ENCODE measurements at places on chromosomes 7 and 10.

DNA sequence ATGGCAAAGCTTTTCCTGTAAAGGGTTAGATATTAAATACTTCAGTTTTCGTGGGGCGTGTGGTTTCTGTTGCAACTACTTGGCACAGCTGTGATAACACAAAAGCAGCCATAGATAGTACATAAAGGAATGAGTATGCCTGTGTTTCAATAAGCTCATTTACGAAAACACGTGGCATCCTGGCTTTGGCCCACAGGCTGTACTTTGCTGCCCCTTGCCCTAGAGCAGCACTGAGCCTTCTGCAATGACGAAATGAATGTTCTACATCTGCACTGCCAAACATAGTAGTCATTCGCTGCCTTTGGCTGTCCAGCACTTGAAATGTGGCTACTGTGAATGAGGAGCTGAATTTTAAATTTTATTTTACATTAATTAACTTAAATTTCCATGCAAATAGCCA lies 376.2 kb upstream of the TPK1 start:
- DNase-seq: no peak

GRCh38 chr10:90352288-90352687 lies 505.6 kb downstream of the HTR7 start:
- no peak for DNase-seq

- DNase-seq: no peak
These were observed 199.3 kb downstream of the FRMD4A start for GRCh38 chr10:14131261-14131960.

DNA sequence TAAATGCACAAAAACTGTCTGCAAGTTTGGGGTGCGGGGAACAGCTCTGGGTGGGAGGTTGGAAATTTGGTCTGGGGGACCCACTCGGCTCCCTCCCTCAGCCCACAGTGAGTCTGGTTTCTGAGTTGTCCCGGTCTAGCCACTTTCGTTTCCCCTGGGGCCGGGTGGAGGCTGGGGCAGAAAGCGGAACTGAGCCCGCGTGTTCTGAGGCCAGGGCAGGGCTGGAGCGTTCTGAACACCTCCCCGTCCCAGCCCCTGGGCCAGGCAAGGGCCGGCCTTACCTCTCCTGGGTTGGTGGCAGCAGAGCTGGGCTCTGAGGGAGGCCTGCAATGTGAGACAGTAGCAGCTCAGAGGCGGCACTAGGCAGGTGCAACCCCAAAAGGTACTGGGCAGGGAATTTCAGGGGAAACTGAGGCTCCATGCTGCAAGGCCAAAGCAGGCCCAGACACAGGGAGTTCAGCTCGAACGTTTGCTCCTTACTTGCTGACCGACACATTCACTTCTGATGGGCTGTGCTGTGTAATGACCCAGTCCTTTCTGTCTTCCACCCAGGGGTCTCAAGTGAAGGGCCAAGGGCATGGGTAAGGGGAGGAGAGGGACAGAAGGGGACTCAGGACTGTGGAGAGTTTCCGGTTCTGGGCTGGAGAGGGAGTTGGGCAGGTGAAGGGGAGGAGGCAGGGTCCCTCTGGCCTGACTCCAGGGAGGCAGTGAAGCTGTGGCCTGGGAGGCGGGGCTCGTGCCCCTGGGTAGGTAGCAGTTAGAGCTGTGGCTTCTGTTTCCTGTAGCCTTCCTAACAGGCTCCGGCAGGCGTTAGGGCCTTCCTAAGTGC lies 3.0 kb downstream of the IRF5 start:
- DNase-seq: peak; percentile 79

DNA sequence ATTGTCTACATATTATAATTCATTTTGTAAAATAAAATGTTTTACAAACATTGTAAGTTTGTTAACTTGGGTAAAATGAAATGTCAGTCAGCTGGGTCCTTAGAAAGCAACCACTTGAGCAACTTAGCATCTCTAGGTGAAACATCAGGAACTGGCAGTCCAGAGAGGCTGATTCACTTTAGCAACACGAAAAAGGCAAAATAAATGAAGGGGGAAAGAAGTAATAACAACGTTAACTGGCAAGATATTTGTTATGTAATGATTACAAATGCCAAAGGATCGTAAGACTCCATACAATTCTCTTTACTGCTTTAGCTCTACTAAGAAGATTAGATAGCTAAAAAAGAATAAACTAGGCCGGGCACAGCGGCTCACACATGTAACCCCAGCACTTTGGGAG lies 5.0 kb downstream of the PDZD8 start:
- no peak for DNase-seq

DNA sequence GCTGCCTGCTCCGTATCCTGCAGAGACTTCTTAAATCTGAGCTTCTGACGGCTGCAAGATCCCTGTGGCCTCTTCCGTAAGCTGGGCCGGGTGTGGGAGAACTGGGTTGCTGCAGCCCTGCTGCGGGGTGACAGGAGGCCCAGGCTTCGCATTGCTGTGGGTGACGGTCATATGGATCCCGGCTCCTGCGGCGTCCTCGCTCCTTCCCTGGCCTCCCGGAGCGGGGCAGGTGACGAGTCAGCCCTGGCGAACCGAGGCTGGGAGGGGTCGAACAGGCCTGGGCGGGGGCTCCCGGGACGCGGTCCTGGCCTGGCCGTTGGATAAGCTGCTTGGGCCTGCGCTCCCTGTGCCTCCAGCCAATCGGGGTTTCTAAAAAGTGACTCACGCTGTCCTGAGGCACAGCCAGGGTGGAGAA lies 7.8 kb upstream of the UBE2D1 start:
- DNase-seq: no peak

DNA sequence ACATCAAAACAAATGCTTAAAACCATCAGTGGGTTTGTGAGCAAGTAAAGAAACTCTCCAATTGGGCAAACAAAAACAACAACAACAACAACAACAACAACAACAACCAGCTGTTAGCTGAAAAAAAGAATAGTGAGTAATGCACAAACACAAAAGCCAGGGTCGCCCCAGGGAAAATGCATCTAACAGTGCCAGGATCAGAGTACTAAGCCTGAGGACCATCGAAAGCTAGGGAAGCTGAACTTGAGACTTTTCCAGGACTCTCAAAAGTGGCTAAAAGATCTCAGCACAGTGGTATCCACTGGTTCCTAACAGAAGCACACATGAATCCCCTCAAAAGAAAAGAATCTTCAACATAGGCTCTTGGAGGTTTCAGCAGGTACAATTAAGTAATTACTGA lies 83.3 kb downstream of the CPXM2 start:
- DNase-seq: no peak

DNA sequence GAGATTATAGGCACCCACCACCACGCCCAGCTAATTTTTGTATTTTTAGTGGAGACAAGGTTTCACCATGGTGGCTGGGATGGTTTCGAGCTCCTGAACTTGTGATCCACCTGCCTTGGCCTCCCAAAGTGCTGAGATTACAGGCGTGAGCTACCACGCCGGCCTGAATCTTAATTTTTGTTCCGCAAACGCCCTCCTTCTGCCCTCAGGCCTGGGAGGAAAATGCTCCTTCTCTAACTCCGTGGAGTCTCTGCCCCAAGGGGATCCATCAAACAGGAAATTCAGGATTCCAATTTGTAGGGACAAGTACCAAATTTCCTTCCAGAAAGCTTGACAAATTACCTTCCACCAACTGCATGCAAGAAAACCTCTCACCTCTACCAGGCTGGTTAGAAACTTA lies 43.2 kb downstream of the RBAK start:
- DNase-seq: no peak

DNA sequence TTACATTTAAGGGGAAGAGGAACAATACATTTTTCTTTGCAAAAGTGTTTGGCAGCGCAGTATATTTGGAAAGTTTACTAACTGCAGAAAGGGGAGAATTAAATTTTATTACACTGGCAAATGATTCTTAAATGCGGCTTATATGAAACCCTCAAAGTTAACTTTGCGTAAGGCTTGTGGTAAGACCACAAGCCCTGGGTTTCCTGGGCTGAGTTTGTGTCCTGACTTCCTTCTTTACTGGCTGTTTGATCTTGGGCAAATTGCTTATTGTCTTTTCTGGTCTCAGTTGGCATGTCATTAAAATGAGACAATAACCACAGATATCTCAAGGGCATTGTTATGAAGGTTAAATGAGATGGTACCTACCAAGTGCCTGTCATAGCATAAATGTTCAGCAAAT lies 106.8 kb downstream of the GLRX3 start:
- DNase-seq: no peak

DNA sequence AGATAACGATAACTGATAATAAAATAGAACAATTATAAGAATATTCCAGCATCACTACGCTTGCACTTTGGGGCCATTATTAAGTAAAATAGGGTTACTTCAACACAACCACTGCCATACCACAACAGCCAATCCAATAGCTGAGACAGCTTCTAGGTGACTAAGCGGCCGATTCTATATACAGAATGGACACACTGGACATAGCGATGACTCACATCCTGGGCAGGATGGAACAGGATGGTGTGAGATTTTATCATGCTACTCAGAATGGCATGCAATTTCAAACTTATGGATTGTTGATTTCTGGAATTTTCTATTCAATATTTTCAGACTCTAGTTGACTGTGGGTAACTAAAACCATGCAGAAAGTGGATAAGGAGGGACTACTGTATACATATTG lies 920.9 kb downstream of the LRMDA start:
- no peak for DNase-seq

GRCh38 chr10:26436848-26437247 lies 1.3 kb upstream of the APBB1IP start:
- DNase-seq: no peak

GRCh38 chr7:7175075-7175695 lies 7.2 kb upstream of the C1GALT1 start:
- no peak for DNase-seq

GRCh38 chr7:87628780-87629569 lies 777 bp downstream of the RUNDC3B start:
- peak; percentile 4 for DNase-seq

GRCh38 chr7:73645643-73646174 lies 21.4 kb upstream of the MLXIPL start:
- DNase-seq: no peak

GRCh38 chr7:50559881-50560280 lies 5.3 kb downstream of the DDC start:
- no peak for DNase-seq

DNA sequence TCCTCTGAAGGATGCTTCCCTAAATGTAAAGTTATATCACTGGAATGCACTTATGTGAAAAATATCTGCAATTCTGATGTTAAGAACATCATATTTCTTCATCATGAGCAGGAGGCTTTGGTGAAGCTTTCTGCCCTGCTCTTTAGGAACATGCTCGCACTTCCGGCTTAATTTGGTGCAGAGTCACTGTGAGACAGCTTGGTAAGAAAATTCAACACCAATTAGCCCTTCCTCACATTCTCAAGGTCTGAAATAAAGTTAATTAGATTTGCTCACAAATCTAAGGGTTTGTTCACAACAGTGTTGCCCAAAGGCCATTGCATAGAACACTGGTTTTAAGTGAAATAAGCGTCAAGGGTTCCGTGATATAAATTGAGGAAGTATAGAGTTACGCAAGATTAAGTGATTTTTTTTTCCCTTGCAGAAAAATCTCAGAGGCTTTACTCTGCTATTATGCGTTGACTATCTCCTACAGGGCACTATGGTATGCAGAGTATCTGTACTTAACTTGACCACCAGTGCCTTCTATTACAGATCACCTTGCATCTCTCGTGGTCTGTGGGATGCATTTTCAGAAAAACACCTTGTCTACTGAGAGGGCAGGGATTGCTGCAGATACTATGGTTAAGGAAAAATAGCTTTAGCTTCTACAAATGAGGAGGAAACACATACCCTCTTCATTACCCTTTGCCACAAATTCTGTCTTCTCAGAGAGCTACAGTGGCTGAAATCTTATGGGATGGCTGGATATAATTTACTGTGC lies 953.9 kb downstream of the TYW1 start:
- DNase-seq: no peak

DNA sequence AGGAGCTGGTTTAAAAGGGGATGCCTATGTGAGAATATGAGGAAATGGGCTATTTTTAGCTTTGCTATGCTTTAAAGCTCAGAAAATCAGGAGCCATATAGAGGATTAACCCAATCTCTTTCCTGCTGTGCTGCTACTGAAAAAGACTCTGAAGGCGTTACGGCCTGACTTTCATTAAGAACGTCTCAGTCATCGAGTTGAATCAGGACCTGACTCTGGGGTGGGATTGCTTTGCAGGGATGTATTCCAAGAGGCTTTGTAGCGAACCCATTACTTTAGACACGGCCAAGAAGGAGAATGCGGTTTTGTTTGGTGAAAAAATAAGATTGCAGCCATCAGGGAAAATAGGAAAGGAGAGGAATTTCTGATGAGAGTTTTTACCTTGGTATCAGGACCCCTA lies 426.9 kb downstream of the CCSER2 start:
- DNase-seq: no peak

GRCh38 chr10:100009283-100009792 lies 409 bp downstream of the DNMBP start:
- DNase-seq: no peak

- peak; percentile 25 for DNase-seq
These were observed 31.9 kb downstream of the DUSP5 start for GRCh38 chr10:110529596-110530011.

GRCh38 chr10:103572347-103573204 lies 79.1 kb downstream of the NEURL1 start:
- no peak for DNase-seq

DNA sequence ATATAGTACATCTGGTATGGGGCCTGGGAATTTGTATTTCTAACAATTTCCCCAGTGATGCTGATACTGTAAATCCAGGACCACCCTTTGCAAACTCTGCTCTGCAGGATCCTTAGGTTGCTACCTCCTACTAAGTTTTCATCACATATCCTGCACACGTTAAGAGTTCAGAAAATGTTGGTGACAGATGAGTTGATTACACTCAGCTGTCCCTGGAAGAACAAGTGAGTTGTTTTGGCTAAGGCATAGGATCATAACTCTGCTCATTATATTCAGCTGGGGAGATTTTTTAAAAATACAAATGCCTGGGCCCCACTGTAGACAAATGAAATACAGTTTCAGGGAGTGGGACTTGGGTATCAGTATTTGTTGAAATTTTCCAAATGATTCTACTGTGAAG lies 274.6 kb upstream of the HABP2 start:
- no peak for DNase-seq

GRCh38 chr10:119700321-119700954 lies 25.4 kb upstream of the INPP5F start:
- no peak for DNase-seq

- DNase-seq: no peak
These were observed 26.8 kb upstream of the GRID1 start for GRCh38 chr10:86393362-86393761.

- DNase-seq: no peak
These were observed 108.0 kb upstream of the YAE1 start for GRCh38 chr7:39458061-39458745.

Measured in CD4-positive, alpha-beta T cell treated with Interleukin-1 beta for 1 hour (primary cell).